ENCODE measurements at places on chromosomes 3 and 15.
A peak's percentile ranks its signal among the peaks of the same experiment; 100 is the strongest.

GRCh38 chr3:19972054-19972453 is 25.2 kb downstream of the RAB5A start:
- no peak for DNase-seq

DNA sequence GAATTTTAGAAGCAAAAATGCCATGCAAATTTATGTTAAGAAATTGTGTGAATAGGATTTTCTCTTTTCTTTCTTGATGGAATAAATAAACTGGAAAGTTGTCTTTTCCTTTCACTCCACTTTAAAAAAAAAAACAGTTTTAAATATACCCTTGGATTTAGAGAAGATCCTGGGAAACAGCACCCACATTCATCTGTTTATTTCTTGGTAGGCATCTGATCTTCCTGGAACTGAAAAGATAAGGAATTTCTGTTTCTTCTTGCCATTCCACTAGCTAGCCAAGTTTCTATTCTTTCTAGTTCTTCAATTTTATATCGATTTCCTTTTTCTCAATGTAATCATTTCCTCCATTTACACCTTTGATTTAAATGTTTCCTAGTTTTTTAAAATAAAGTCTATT is 420.8 kb downstream of the NAALADL2 start:
- DNase-seq = no peak

- DNase-seq = no peak
Observed at GRCh38 chr15:58058073-58058472, 7.4 kb downstream of the ALDH1A2 start.

DNA sequence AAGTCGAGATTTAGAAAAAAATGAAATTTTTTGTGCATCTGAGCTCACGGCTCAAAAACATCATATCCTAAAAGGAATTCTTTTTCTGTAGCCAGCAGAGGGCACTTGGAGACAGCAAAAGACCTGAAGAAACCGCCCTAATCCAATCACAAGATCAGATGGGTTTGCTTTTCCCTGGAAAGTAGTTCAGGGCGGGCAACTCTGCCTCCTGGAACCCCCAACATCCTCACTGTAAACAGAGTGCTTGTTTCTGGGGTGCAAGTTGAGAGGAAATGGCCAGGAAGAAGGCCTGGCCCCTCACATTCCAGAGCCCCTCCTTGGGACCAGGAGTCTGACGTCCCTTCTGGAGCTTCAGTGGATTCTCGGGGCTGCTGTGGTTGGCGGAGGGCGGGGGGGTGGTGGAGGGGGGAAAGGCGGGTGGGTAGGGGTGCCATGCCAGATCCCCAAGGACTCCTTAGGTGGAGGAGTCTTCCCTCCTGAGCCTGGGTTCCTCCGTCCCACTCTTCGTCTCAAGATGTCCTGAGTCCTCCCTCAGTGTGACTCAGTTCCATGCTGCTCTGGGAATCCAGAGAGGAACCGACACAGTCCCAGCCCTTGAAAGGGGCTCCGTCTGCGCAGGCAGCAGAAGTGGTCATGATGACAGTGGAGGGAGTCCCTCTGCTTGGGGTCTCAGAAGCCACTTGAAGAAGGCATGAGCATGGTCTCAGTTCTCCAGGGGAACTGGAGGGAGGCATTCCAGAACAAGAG is 35.9 kb downstream of the CCK start:
- DNase-seq = peak; percentile 4

DNA sequence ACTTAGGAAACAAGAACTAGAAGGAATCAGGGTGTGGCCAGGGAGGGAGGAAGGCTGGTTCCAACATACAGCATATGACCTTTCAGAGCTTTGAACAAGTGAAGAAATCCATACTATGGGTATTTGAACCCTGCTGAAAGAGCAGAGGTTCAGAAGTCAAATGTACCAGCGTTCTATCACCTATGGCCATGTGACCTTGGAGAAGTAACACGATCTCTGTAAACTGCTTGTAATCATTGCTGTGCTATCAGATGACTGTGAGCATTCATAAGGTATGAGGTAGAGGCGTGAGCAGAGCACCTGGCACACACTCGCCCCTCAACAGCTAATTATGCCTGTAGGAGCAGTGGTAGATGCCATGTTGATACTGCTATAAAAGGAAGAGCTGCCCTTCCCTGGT is 55.2 kb downstream of the KLHL6 start:
- DNase-seq = no peak

DNA sequence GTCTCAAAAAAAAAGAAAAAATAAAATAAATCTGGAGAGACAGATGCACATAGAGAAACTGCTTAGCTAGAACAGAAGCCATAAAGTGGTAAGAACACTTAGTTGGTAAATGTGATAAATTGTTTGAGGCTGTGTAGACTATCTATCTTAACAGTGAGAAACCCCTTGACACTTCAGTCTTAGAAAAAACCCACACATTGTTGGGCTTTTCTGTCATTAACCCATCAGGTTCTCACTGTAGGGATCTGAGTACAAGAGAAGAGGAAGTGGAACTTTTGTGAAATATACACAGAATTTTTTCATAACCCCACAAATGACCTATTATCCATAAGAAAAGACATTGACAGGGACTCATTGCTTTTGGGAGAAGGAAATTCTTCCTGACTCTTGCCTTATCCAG is 24.4 kb downstream of the TP63 start:
- no peak for DNase-seq

- no peak for DNase-seq
Observed at GRCh38 chr3:106114848-106115247, 246.0 kb upstream of the CBLB start.

Measured in DMS79 treated with DMSO at 0.1 percent for 48 hours (cell line).